Stimulated activated CD8-positive, alpha-beta memory T cell treated with anti-CD3 and anti-CD28 coated beads, Interleukin-7, amount 100 ng/mL, for 4 hours (primary cell): ENCODE measurements at places on chromosomes 5 and 9.

GRCh38 chr9:27384262-27385014 lies 87.5 kb upstream of the EQTN start:
- no peak for DNase-seq

- no peak for DNase-seq
Measured at GRCh38 chr5:180324601-180324950, 28.6 kb downstream of the GFPT2 start.

GRCh38 chr9:135343136-135343535 lies 136.4 kb upstream of the PPP1R26 start:
- DNase-seq: no peak

DNA sequence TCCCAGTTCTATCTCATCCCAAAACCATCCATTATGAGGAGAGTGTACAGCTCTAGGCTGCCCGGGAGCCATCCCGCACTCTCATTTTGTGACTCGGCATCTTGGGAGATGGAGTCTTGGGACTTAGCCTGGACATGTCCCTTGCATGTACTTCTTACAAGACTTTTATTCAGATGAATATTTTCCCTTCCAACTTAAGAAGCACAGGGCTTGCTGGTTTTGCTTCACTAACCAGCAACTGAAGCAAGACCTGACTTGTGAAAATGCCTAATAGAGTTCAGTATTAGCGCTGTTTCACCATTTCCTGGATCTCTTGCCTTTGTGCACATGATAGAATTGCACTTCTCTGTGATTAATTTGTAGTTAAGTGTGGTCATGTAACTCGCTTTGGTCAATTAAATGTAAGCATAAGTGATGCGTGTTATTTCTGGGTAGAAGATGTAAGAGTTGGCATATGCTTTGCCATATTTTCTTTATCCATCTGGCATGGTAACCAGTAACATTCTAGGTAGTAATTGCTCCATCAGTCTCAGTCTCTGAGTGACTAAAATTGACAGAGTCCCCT lies 55.8 kb downstream of the PDCD1LG2 start:
- no peak for DNase-seq

DNA sequence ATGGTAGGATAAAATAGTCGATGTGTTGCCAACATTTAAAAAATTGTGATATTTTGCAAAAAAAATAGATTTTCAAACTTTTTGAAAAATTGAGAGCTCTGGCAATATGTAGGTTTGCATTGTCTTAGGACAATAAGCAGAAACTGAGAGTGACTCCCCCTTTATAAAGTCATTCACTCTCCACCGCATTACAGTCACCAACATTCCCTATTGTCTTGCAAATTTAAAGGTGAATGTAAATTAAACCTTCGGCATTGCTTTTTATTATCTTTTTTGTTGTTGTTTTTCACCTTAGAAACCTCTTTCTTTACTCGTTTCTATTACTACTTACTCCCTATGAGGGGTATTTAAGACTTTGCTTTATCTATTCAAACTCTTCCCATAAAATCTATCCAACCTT lies 944.2 kb downstream of the DTWD2 start:
- no peak for DNase-seq

DNA sequence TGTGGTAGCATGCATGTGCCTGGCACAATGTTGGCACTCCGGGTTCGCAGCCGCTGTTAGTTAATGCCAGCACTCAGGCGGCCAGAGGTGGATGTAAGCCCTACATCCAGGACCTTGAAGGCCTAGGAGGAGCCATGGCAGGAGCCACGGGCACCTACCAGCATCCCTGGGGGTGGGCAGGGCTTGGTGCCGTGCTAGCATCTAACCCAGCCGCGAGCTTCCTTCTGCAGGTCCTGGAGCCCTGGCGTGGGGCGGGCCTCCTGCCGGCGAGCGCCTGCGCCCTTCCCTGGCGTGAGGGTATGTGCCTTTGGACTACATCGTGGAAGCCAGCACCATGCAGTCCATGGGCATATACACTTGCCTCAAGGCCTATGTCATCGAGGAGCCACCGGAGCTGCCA lies 53.8 kb downstream of the COL27A1 start:
- DNase-seq: no peak

DNA sequence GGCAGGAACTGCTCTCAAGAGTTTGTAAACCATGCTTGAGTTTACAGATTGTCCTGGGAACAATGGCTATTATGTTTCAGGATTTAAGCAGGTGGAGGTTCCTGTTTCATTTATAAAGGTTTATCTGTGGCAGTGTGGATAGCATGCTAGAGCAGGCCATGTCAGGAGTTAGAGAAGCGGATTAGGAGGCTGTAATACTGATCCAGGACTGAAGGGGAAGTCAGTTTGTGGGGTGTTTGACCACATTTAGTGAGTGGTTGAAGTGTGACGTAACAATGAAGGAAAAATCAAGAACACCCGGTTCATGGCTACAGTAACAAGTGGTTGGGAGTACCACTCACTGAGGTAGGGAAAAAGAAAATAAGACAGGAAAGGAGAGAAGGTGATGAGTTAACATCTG lies 299.0 kb downstream of the TLR4 start:
- no peak for DNase-seq

GRCh38 chr5:149811453-149811852 lies 81.3 kb downstream of the PPARGC1B start:
- no peak for DNase-seq

GRCh38 chr9:4748612-4749011 lies 7.6 kb upstream of the AK3 start:
- DNase-seq: no peak

GRCh38 chr9:93645149-93645889 lies 68.9 kb downstream of the PHF2 start:
- no peak for DNase-seq

- DNase-seq: no peak
Measured at GRCh38 chr5:17670353-17670752, 36.1 kb downstream of the TAF11L14 start.

DNA sequence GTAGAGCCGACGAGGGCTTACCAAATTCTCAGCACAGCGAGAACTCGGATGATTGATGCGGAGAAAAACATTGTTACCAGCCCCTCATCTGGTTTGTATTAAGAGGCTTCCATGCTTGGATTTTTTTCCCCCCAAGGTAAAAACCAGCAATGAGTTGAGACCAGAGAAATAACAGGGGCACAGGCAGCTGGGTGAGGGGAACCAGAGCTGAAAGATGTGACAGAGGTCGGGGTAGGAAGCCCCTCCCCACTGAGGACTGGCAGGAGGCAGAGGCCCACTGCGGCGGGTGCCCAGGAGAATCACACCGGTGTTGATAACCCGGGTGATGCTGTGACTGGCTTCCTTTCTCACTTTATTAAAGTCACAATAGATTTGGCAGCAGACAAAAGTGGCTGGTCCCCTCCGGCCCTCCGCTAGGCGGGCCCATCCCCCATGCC lies 116.5 kb upstream of the PHYKPL start:
- no peak for DNase-seq

GRCh38 chr9:94198414-94198813 lies 60.7 kb upstream of the ZNF169 start:
- no peak for DNase-seq

DNA sequence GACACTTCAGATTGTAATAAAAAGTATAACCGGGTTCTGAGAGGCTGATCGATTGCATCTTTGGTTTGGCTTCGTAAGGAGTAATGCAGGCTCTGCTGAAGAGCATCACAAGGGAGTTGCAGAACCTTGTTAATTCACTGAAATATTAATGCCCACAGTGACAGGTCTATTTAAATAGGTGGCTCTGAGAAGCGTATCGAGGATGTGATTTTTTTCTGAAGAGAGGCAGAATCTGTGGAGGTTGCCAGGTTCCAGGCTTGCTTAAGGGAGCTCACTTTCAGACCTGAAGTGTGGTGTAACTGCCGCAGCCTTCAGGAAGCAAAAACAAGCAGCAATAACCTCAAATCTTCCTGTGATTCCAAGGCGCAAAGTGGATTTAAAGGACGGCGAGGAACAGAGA lies 80.3 kb downstream of the ANKRD33B start:
- no peak for DNase-seq

DNA sequence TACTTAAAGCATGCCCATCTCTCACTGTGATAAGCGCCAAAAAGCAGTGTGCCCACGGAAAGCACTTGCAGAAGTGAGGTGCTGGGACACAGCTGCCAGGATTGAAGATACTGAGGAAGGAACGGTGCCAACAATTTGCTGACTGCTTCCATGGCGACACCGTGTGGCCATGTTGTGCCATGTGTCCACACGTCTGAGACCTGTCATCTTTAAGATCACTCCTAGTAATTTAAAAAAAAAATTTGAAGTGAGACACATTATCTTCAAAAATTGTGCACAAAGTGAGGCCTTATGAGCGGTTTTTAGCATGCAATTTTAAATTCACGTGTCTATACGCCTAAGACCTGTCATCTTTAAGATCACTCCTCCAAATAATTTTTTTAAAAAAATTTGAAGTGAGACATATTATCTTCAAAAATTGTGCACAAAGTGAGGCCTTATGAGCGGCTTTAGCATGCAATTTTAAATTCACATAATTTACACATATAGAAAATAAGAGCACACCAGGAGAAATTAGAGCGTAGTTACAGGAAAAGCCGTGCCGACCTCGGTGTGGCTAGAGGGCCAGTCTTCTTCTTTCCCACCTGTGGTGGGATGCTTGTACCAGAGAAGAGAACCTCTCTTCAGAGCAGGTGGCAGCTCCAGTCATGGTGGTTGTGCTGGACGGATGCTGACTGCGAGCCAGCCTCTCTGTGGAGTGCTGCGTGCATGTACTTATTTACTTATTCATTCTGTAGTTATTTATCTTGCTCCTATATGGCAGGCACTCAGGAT lies 21.4 kb upstream of the FLT4 start:
- no peak for DNase-seq

- no peak for DNase-seq
Measured at GRCh38 chr9:69515810-69516209, 156.4 kb downstream of the APBA1 start.

DNA sequence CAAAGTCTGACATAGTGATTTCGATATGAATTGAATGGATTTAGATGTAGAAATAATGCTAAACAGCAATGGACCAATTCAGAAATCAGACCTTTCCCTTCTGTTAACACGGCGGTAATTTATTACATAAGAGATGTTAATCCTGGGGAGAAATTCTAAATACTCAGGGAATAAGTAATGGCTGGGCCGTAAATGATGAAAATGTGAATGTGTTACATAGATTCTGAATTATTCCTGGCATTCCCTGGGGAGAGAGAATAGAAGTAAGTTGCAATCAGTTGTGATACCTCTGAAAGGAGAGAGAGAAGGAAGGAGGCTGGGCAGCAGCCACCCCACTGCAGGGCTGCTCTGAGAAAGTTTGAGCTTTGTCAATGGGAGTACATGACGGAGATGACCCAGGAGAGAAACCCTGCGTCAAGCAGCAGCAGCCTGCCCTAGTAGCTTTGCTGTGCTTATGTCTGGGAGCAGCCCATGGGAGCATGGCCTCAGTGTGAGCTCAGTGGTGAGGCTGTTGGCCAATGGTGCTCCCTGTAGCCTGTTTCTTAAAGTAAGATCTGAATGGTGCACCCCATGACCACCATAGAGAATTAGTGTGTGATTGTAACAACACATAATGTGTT lies 420.1 kb downstream of the MTRR start:
- DNase-seq: no peak

DNA sequence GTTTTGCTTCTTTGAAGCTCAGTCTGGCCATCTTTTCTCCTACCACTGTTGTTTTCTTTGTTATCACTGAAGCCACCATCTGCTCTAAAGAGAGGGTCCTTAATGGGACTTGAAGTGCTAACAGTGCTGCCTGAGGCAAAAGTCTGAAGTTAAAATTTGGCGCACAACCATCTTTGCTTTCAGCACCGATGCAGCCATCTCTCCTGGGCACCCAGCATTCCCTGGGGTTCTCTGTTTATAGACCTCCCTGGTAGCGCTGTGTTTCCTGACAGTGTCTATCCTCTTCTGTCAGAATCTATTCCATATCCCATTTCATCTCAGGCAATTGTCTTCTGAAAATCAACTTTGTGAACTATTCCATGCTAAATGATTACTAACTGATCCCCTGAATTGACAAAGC lies 491.5 kb upstream of the MPDZ start:
- no peak for DNase-seq

DNA sequence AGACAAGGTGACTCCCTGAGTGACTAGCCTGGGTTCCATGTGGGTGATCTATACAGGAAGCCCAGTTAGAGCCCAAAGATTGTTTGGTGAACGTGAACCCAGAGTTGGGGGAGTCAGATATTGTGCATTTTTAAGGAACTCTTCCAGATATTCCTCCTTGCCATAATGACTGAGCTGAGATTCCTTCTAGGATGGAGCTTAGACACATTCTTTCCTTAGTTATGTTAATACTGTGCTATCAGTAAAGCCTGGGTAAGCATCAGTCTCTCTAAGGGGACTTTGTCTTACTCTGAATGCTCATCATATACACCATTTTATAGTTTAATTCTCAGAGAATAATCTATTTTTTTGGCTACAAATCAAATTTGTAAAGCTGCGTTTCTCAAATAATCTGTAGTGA lies 68.1 kb downstream of the FOXB2 start:
- no peak for DNase-seq

DNA sequence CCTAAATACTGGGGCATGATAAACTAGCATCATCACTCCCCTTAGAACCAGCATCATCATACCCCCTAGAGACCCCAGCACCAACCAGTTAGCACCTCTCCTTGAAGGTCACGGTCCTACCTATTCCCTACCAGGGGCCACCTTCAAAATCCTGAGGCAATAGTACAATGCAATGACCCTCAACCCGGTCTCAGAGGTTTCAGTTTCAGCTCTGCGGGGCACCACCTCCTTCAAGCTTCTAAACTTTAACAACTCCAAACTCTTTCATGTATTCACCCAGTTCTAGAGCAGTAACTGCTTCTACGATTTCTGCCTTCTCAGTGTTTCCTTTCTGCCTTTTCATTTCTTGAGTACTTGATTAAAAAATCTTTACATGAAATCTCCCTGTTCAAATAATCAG lies 130.1 kb upstream of the EPB41L4A start:
- no peak for DNase-seq

DNA sequence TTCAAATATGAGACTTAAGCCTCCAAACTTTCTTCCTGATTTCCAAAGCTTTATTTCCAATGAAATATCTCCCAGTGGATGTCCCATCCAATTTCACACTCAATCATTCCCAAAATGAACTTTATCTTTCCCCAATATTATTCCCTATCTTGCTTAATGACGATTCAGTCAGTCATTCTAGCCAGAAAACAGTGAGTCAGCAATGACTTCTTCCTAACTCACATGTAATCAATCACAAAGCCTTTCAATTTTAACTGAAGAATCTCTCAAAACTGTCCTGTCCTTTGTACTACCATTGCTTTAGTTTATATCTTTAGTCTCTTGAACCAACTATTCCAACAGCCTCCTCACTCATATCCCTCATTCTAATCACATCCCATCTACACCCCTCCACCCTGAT lies 34.9 kb downstream of the NSA2 start:
- DNase-seq: no peak

DNA sequence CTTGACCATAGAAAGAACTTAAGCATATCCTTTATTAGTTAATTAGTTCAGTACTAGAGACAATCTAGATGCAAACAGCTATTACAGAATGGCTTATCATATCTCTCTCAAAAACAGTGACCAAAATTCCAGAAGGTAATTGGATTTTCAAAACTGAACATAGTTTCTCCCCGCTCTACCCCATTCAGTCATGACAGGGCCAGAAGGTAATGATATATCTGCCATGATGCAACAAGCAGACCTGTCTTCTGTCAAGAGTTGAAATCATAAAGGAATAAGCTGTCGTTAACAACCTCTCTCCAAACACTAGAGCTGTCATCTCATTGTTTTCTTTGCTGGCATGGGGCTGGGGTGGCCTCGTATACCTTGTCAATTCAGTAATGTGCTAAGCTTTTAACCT lies 200.5 kb upstream of the POU5F2 start:
- no peak for DNase-seq
